ENCODE measurements at places on chromosomes 7 and 10.

GRCh38 chr7:27156508-27156898, at the start of gene HOXA7:
HOXA7 (minus strand) TSS chr7:27156675; CDS start chr7:27156545, 130 bp downstream.
- no peak for DNase-seq

GRCh38 chr10:10818082-10818481, 199.6 kb upstream of the CELF2 start:
- DNase-seq, result no peak

- no peak for DNase-seq
These were observed 46.3 kb downstream of the PKD1L1 start for GRCh38 chr7:47902013-47902412.

- no peak for DNase-seq
These were observed 232.7 kb downstream of the NSUN6 start for GRCh38 chr10:18418541-18419215.

DNA sequence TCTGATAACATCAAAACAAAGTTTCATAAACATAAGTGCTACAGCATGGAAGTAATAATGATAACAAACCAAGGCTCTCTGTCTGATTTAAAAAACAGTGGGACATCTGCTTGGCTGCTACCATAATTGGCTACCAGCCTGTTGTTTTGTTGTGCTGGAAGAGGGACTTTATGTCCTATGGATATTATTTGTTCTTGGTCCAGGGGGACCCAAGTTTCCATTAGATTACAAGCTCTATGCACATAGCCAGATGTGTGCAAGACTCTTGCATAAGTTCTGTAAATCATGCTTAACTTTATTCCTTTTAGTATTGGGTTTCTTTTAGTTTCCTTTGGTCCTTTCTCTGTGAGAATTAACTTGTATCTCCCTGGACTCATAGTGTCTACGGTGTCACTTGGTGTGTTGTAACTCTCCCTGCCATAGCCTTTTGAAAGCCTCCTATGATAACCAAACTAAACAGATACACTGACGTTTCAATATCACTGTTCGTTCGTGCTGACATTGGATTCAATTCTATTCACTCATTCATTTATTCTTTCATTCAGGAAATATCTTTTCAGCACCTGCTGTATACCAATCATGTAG, 41.4 kb upstream of the CD36 start:
- DNase-seq, result no peak
